ENCODE measurements at places on chromosomes 6 and 20. TPM values are rescaled to one million over a fixed set of nuclear protein-coding genes. Genes with fewer than 3 reads are reported as not detected.
A peak's percentile ranks its signal among the peaks of the same experiment; 100 is the strongest.

MCCD1 gene
- not detected for total RNA-seq

THBD gene
- total RNA-seq, result 1.4 TPM

ERVFRD-1 gene
- not detected for total RNA-seq

TXLNB gene
- not detected for total RNA-seq

BLOC1S5 gene
- total RNA-seq, result 6.2 TPM

GRM1 gene
- total RNA-seq, result 0.05 TPM

CLPSL1 gene
- total RNA-seq, result not detected

KHDC1L gene
- total RNA-seq, result not detected

TBX18 gene
- total RNA-seq, result 16.4 TPM

SCP2D1 gene
- total RNA-seq, result not detected

C20orf144 gene
- not detected for total RNA-seq

ULBP2 gene
- 7.4 TPM for total RNA-seq

GRCh38 chr6:112330071-112330878 is 16.9 kb upstream of the RFPL4B start:
- peak; percentile 72 for DNase-seq

DNA sequence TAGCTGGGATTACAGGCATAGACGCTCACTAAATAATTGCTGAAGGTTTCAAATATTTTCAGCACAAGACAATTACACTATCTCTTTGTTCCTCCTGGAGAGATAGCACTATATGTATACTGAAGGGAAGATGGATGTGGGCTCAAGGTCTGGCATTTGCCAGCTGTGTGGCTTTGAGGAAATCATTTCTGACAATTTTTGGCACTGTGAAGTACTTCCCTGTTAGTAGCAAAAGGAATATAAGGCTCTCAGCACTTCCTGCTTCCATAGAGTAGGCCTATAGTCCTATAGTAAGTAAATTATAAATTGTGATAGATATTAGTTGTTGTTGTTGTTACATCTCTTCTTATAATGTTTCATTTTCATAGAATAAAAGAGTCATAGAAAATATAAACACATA is 271.1 kb downstream of the SAMD5 start:
- DNase-seq, result no peak

DNA sequence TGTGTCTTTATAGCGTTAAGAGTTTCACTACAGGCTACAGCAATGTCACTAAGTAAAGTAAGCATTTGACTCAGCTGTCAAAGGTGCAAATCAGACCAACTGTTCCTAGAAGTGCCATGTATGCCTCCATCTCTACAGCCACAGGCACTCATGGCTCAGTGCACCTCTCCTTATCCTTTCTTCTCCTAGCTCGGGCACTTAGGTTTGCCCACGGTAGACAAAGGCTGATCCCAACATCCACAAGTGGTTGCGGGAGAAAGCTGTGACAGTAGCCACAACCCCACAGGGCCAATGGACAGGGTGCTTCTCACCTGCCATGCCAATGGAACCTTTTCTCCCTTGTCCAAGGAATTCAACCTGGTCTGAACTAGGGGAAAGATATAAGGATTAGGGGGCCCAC is 228.5 kb upstream of the EXOC2 start:
- DNase-seq, result no peak

DNA sequence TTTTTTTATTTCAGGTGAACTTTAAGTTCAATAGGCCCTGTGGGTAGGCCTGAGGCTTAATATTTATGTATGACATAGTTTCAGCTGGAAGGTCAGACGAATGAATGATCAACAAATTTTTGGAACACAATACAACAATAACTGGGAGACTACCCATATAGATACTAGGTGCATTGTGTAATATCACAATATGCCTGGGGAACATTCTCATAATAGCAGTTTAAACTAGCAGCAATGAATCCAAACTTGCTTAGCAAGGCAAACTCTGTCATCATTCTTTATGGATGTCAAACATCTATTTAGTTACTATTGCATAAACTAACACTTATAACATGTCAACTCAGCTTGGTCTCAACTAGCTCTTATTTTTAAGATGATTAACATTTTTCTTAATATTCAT is 49.3 kb downstream of the ELOVL4 start:
- DNase-seq, result no peak

GRCh38 chr6:111591370-111591900 is 14.2 kb downstream of the TRAF3IP2 start:
- DNase-seq, result peak; percentile 98

- peak; percentile 24 for DNase-seq
Measured at GRCh38 chr6:118350881-118351430, 197.1 kb upstream of the PLN start.

DNA sequence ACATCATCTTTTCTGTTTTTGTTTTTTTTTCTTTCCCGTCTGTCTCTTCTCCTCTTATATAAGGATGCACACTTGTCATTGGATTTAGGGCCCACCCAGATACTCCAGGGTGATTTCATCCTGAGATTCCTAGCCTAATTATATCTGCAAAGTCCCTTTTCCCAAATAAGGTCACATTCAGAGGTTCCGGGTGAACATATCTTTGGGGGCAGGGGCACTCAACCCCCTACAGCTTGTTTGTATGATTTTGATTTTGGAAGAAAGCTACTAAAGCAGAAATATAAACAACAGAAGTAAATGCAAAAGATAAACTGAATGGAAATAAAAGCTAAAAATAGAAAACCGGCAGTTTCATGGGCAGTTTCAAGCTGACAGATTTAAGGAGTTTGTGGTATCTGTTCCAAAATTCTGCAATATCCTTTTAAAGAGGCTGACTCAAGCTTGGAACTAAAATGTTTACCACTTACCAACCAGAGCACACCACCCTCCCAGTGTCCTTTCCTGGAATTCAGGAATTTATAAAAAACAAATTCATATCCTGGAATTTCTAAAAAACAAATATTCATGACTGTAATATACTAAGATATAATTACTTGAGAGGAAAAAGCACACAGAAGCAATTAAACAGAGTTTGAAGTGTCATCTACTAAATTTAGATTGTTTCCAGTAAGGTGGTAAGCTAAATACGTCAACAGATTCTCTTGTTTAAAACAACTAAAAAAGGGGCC is 100.0 kb upstream of the CARMIL1 start:
- no peak for DNase-seq

GRCh38 chr6:31479151-31479932 is 18.6 kb upstream of the MICB start:
- no peak for DNase-seq

GRCh38 chr20:62782149-62782892 is 14.0 kb upstream of the MRGBP start:
- no peak for DNase-seq

GRCh38 chr6:156425359-156426020 is 351.7 kb upstream of the ARID1B start:
- no peak for DNase-seq

DNA sequence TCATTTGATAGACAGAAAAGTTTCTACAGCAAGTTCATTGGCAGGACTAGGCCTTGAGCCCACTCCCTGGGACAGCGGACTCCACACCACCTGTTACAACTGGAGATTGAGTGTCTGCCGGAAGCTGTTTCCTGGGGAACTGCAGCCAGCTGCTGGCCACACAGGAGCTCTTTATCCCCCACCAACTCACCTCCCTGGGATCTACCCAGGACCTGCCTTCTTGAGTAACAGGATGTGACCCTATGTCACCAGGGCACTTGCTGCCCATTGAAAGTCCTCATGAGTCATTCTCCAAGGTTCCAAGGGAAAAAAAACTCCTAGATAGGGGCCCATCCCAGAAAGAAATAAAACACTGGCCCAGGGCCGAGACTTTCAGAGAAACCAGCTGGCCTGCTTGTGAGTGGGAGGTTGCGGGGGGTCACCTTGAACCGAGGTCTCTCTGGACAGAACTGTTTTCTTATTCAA is 37.4 kb upstream of the SLC9A8 start:
- peak; percentile 80 for DNase-seq

DNA sequence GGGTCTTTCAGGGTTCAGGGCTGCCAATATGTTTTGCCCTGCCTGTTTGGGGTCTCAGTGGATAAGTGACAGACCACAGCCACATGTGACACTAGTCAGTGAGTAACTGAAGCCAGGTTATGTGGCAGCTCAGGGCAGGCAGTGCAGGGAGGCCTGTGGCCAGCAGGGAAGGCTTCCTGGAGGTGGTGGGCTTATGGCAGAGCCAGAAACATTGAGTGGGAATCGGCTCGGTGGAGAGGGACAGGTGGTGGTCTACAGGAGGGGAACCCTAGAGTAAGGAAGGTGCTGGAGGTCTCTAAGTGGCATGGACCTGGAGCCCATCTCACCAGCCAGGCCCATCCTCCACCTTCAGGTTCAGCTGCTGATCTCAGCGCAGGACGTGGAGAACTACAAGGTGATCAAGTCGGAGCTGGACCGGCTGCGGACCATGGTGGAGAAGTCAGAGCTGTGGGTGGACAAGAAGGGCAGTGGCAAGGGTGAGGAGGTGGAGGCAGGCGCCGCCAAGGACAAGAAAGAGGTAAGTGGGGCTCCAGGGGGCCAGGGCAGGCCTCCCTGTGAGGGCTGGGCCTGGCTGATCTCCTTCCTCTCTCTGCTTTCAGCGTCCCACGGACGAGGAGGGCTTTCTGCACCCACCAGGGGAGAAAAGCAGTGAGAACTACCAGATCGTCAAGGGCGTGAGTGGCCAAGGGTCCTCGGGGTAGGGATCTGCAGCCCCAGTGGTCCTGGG is 34.9 kb downstream of the UQCC2 start:
- DNase-seq, result no peak

DNA sequence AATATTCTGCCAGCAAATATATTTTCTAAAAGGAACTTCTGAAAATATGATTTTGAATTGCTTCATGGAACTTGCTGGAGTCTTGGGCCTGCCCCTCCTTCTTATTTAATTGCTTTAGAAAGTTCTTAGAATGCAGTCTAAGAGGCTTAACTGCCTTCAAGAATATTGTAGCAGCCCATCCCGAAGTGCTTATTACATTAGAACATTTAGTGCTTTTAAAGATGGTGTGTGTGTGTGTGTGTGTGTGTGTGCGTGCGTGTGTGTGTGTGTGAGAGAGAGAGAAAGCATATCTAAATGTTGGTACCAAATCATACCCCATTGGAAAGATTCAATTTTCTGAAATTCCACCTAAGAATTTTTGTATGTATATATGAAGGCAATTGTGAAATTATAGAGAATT is 193.5 kb downstream of the SLC24A3 start:
- DNase-seq, result no peak

DNA sequence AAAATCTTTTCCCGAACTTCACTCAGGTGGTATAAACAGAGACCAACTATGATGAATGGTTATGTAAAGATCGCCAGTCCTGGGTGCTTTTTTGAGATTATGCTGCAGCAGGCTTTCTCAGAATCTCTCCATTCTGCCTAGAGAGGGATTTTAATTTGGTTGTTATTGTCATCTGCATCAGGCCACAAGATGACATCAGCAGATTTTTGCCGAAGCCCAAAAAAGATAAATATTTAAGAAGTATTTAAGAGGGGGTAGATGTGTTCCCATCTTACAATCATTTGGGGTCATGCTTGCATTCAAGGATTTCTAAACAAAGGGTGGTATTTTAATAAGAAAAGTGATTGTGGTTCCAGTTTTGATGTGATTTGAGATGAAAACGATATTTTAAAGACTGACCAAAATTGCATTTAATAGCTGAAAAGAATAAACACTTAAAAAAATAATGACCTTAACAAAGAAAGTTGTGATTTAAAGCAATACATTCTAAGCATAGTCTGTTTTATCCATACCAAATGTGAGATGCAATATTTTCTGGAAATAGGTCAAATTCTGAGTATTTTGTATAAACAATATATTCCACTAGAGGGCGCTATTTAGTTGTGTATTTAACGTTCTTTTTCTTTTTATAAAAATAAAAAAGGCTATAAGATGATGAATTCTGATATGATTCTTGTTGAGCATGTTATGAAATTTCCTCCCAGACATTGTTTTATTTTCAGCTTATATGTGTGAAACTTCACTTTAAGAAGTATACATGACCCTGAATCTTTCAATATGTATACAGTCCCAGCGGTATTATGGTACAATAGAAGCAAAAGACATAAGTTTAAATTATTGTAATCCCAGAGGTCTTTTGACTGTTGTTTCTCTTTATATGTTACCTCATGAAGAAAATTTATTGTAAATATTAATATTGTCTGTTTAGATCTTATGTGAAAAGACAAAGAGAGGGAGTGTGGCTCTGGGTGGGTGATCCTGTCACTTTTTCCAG is 51.0 kb upstream of the ZFP64 start:
- no peak for DNase-seq

DNA sequence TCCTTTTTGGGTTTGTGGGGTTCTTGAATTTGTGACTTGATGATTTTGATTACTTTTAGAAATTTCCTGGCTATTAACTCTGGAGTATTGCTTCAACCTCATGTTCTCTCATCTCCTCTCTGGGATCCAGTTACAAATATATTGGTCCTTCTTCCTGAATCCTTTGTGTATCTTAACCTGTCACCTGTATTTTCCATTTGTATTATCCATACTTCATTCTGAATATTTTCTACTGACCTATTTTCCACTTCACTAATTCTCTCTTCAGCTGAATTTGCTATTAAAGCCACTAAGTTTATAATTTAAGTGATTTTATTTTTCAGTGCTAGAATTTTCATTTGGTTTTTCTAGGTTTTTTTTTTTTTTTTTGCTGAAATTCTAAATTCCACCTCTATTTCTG is 6.4 kb upstream of the BHLHE23 start:
- no peak for DNase-seq

GRCh38 chr6:132247381-132248159 is 153.7 kb downstream of the MOXD1 start:
- peak; percentile 41 for DNase-seq

DNA sequence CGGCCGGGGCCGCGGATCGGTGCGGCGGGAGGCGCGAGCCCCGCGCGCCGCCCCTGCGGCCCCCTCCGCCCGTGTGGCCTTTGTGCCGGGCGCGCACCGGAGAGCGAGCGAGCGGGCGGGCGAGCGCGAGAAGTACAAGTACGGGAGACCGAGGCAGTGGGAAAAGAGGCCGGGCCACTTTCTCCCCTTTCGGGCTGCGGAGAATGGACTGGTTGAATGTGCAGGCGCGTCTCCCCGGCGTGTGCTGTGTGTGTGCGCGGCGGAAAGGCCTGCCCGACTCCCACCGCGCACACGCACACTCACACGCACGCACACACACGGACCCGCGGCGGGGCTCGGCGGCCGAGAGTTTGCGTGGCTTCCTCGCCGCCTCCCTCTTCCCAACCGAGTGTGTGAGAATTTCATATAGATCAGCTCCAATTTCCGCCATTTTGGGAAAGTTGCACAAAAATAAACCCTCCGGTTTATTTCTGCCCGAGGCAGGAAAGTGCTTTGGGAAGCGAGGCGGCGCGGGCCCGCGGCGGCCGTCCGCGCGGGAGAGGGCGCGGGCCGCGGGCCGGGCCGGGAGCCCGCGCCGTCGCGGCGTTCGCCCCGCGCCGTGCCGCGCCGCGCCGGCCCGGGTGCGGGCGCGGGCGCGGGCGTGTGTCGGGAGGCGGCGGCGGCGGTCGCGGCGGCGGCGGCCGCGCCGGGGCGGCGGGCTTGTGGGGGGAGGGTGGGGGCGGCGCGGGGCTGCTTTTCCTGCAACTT is 1.1 kb downstream of the L3MBTL3 start:
- DNase-seq, result peak; percentile 52

Data from MG63 (cell line).